WERI-Rb-1 (cell line): ENCODE measurements at places on chromosomes 3 and 15.
A peak's percentile ranks its signal among the peaks of the same experiment; 100 is the strongest.

DNA sequence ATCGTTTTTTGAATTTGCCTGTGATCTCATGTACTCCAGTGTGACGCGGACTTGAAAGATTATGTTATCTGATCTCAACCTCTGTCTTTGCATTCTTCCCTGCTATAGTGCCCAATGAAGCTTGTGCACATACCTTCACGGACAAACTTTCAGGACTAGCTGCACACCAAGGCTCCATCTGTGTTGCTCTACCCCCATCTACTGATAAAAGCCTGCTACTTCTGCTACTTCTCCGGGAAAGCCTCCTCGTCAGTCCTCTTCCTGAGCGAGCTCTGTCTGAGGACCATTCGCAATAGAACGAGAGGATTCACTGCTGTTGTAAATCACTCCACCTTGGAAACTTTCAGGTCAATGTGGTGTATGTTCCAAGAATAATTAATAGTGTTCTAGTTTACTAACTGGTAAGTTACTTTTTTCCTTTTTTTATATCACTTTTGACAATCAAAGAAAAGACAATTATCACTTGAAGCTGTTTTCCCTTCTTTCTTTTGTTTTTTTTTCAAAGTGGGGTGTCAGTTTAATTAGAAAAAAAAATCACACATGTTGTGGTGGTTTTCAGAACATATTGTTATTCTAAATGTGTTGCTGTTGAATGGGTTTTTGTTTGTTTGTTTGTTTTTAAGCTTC lies 217.6 kb downstream of the ARRDC4 start:
- DNase-seq: peak; percentile 9

- no peak for DNase-seq
Measured at GRCh38 chr15:28165791-28166190, 66.7 kb upstream of the OCA2 start.

DNA sequence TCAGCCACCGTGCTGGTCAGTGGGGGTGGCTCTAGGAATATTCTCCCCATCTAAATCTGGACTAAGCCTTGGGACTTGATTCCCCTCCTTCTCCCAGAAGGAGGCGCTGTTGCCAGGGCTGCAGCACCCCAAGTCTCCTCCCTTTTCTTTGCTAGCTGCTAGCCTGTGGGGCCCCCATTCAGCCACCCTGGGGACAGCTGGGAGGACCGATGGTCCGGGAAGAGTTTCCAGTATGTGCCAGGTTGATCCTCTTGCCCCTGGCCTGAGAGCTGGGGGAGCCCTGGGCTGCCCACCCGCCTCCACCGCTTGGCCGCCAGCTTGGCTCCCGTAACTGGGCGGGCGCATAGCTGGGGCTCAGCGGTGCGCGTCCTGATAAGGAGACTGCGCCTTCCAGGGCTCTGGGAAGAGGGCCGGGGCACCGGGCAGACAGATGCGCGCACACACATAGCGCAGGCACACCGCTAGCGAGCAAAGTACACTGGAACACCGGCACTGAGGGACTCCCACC lies 4.2 kb downstream of the SMAD6 start:
- DNase-seq: no peak

- DNase-seq: no peak
Measured at GRCh38 chr3:140164156-140164555, 229.2 kb downstream of the CLSTN2 start.

GRCh38 chr3:12186515-12187286 lies 28.0 kb upstream of the TIMP4 start:
- no peak for DNase-seq
